ENCODE measurements at places on chromosomes 1 and 21.

- no peak for DNase-seq
Measured at GRCh38 chr1:14919751-14920150, 233.8 kb upstream of the TMEM51 start.

- no peak for DNase-seq
Measured at GRCh38 chr1:234734869-234735268, 124.9 kb upstream of the IRF2BP2 start.

DNA sequence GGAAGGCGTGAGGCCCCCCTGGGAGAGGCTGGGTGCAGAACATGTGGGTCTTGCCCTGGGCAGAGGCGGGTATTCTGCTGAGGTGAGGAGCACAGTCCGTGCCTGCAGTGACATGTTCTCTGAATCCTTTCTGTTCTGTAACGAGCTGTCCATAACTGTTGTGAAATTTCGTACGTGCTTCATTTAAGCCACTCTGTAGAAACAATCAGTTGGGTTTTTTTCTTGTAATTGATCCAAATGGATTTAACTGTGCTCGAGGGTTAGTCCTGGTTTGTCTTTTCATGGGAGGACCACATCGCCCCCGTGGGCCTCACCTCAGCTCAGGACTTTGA, 45.4 kb upstream of the DIP2A start:
- DNase-seq = no peak

- DNase-seq = no peak
Measured at GRCh38 chr1:208475449-208475848, 231.3 kb upstream of the PLXNA2 start.

GRCh38 chr1:99544328-99544727, 101.6 kb upstream of the PALMD start:
- no peak for DNase-seq

DNA sequence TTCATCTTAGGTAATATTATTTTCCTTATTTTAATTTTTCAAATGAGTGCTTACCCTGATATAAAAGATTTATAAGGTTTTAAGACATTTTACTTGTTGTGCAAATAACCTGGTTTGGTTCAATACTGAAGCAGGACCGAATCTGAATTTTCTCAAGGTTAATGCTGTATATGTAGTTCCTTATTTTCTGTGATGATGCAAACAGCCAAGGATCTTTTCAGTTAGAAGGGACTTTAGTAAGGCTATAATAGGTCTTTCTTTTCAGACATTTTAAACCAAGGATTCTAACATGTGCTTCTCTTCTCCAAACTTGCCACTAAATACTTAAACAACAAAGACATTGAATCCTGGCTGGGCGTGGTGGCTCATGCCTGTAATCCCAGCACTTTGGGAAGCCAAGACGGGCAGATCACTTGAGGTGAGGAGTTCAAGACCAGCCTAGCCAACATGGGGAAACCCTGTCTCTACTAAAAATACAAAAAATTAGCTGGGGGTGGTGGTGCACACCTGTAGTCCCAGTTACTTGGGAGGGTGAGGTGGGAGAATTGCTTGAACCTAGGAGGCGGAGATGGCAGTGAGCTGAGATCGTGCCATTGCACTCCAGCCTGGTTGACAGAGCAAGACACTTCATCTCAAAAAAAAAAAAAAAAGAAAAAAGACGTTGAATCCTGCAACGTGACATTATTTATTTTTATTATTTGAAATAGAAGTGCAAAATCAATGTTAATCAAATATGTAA, 3.2 kb upstream of the ARPC5 start:
- no peak for DNase-seq

DNA sequence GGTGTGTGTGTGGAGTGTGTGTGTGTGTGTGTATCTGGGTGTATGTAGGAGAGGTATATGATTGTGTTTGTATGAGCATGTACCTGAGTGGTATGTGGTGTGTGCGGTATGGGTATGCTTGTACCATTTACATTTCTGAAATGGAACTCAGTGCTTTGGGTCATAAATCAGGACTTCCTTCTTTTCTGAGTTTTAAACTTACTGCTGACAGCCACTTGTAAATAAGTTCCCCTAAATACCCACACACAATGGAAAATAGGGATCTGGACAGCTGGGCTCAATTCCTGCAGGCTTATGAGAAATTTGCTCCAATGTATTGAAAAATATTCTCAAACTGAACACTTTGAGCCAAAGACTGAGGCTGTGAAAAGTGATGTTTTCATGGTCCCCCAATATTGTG, 293.6 kb downstream of the HLX start:
- DNase-seq = no peak

DNA sequence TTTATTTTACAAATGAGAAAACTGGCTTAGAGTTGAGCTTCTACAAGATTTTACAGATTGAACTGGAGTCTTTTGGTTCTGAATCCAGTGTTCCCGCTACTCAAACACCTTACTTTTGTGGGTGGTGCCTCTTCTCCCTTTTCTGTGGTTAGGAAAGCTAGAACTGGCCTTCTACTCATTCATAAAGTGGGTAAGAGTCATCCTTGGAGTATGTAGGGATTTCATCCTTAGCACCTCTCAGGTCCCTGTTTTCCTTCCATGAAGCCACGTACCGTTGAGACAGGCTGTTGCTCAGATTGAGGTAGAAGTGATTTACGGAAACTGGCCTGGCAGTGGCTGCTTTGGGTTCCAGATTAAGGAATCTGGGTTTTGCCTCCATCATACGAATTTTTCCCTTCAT, 35.8 kb downstream of the WNT4 start:
- no peak for DNase-seq

DNA sequence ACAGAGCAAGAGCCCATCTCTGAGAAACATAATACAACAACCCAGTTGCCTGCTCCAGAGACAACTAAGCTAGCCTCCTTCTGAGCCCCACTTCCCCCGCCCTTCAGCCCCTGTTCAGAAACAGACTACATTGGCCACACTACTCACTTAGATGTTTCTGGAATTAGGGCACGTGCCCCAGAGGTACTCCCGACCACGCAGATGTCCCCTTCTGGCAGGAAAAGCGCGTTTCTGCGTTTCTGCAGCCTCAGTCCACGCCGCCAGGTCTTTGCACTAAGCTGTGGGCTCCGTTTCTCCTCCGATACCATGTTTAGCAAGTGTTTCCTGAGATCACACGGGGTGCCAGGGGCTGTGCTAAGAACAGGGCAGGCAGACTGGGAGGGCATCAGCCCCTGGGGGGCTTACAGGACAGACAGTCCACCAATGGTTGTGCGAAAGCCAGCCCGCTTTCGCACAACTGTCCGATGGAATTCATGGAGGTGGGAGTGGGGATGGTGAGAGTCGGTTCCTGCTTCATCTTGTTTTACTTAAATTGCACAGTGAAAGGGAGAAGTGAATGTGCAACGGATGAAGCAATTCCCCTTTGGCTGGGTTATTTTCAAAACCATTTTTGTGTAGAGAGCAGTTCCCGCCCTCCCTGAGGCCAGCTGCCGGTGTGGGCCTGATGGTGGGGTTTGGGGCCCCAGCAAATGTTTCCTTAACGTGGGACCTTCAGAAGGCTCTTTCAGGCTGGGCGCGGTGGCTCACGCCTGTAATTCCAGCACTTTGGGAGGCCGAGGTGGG, 2.7 kb downstream of the PIK3CD start:
- peak; percentile 61 for DNase-seq

GRCh38 chr1:1680031-1680911, 12.3 kb downstream of the SLC35E2B start:
- no peak for DNase-seq

Data from GM20000 (cell line).